ENCODE measurements at places on chromosomes 1 and 21.

GRCh38 chr1:205091043-205091740 is 6.9 kb upstream of the TMEM81 start:
- DNase-seq, result no peak

- DNase-seq, result no peak
These were observed 54.1 kb downstream of the IGSF21 start for GRCh38 chr1:18161690-18162089.

- DNase-seq, result no peak
These were observed 1.6 kb upstream of the KCND3 start for GRCh38 chr1:111990878-111991718.

DNA sequence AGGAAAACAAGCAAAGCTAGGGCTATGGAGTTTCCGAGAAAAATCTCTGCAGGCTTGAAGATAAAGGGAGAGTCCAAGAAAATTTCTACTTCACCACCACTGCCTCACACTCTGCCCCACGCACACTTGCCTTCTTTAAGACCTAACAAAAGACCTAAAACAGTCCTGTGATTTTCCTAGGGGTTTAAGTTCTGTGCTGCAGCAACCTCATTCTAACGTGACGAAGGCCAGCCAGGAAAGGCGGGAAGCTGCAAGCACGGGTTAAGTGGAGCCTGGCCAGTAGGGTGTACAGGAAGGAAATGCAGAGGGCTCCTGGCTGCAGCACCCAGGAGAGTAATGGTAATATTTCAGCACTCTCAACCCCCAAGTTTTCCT is 1.5 kb downstream of the SPATA6 start:
- DNase-seq, result no peak

DNA sequence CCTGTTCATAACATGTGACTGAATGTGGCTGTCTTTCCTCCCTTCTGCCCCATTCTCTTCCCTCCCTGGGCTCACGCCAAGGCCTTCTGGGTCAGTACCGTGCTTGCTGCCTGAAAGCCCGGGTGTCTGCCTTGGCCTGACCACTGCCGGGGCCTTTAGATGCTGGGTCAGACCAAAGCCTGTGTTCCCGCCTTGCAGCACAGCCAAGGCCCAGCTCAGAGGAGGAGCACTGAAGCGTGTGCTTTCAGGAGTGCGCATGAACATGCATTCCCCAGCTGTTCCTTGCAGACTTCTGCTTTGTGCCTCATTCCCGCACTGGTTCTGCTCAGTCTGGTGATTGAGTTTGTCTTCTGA is 27.0 kb upstream of the SARS1 start:
- no peak for DNase-seq

DNA sequence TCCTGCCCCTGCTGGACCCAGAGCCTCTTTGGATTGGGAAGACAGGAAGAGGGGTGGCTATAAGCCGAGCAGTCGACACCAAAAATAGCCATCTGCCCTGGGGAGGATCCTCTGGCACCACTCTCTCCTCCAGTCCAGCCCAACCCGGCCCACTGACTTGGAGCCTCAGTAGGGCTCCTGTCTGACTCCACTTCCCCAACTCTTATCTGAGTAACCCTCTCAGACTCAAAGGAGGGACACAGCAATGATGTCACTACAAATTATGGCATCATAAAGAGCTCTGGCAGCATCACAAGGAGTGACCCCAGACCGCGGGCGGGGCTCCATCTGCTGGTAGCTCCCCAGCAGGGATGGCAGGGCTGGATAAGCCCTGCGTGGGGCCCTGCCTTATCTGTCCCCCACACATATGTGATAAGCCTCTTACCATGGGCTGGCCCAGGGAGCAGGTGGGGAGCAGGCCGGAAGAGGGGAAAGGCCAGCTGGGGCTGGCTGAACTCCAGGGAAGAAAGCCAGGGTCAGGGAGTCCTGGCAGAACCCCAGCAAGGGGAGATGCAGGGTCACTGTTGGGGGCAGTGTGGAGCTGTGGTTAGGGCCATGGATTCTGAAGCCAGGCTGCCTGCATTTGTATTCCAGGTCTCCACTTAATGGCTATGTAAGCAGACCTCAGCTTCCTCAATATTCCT is 4.6 kb upstream of the SLC6A9 start:
- DNase-seq, result no peak

DNA sequence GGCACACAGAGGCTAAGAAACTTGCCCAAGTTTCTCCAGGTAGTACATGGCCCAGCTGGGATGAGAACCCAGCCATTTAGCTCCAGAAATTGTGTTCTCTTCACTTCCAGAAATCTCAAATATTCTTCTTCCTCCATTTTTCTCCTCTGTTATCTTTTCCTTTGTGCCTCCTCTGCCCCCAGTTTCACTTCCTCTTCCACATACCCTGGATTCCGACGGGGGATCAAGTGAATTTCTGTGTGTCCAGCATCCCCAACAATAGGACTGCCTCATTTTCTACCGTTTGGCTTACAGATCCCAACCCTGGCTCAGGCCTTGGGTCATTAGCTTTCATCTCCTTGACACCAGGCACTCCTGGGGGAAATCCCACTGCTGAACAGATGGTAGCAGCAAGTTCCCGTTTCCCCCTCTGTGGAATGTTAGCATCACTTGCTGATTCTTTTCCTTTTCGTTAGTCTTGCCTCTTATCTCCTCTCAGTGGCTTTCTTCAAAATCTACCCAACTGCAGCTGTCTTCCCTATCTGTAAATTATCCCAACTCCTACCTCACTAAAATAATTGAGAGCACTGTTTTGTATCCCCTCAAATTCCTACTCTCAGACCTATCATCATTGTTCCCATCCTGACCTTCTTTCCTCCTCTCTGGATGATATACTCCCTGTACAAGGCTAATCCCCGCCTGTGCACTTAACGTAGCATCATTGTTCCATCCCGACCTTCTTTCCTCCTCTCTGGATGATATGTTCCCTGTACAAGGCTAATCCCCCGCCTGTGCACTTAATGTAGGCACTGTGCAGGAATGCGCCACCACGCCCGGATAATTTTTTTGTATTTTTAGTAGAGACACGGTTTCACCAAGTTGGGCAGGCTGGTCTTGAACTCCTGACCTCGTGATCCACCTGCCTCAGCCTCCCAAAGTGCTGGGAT is 36.5 kb downstream of the SCCPDH start:
- DNase-seq, result no peak

GRCh38 chr1:21664806-21665588 is 4.2 kb downstream of the RAP1GAP start:
- DNase-seq, result no peak

DNA sequence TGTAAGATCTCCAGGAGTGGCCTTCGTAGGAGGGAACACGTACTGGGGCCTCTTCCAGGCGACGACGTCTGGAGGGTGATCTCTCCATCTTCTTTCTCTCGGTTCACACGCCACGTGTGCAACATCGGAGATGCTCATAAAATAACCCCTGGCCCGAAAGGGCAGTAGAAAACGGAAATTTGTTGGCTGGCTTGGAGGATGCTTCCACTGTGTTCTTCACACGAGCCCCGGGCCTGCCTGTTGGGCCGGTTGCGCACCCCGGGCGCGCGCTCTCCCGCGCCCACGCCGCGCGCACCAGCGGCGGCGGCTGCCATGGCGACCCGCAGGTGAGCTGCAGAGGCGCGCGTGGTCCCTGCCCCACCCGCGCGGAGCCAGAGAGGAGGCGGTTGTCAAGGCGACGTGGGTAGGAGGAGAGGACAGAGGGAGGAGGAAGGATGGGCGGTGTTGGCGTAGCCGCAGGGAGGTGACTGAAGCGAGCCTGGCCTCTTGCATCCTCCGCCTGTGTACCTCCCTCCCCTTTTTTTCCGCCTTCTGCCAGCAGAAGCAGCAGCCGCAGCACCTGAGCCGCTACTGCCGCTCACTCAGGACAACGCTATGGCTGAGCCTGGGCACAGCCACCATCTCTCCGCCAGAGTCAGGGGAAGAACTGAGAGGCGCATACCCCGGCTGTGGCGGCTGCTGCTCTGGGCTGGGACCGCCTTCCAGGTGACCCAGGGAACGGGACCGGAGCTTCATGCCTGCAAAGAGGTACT is at the start of gene ELAPOR1:
TSS of gene ELAPOR1 (plus strand) at position 526 of the 752 bp plus-strand sequence. CDS start at position 595, 69 bp downstream.
- DNase-seq, result peak; percentile 76

DNA sequence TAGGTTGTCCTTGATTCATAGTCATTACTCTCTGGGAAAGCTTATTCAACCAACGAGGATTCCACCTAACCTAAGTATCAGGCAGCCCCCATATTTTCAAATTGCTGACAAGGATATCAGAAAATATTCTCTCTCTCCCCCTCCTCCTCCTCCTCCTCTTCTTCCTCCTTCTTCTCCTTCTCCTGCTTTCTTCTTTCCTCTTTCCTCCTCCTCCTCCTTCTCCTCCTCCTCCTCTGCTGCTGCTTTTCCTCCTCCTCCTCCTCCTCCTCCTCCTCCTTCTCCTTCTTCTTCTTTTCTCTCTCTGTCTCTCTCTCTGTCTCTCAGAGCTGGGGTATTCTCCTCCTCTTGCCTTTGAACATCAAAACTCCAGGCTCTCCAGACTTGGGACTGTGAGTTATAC is 2.5 kb upstream of the IGSF9 start:
- no peak for DNase-seq

GRCh38 chr1:178155481-178156255 is 61.8 kb downstream of the RASAL2 start:
- no peak for DNase-seq

DNA sequence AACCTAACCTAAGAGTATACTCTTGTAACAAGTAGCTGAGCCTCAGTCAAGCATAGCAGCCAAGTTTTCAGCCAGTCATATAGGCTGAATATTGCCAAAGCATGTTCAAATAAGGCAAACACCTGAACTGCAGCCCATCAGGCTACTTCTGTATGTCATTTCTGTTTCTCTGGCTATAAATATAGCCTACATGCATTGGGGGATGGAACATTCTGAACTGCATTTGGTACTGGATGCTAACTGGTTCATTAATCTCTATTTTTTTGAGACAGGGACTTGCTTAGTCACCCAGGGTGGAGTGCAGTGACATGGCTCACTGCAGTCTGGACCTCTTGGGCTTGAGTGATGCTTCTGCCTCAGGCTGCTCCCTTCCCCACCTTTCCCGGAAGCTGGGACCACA is 37.3 kb downstream of the MAST2 start:
- no peak for DNase-seq

DNA sequence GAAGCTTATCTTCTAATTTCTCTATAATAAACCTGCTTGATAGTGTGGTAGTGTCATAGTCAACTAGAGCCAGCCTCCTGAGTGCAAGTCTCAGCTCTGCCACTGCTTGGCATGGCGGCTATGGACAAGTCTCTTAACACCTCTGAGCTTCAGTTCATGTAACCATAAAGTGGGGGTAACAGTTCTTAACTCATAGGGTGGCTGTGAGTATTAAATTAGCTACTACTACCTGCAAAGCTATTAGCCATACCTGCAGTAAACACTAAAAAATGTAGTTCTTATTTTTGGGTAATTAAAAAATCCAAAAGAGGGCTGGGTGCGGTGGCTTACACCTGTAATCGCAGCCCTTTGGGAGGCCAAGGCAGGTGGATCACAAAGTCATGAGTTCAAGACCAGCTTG is 2.2 kb upstream of the CDC42 start:
- DNase-seq, result no peak

- no peak for DNase-seq
These were observed 154.1 kb downstream of the CLIC6 start for GRCh38 chr21:34822942-34823341.

- DNase-seq, result no peak
These were observed 593.3 kb downstream of the MATN1 start for GRCh38 chr1:30130099-30130498.

DNA sequence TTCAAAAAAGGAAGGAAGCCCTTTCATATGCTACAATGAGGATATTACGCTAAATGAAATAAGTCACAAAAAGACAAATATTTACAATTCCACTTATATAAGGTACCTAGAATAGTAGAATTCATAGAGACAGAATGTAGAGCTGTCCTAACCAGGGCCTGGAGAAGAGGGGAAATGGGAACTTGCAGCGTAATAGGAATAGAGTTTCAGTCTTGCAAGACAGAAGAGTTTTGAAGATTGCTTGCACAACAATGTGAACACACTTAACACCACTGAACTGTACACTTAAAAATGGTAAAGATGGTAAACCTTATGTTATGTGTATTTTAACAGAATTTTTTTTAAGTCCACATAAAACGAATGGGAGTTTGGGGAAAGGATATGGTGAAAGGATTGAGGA is 2.9 kb downstream of the CD1B start:
- DNase-seq, result no peak

DNA sequence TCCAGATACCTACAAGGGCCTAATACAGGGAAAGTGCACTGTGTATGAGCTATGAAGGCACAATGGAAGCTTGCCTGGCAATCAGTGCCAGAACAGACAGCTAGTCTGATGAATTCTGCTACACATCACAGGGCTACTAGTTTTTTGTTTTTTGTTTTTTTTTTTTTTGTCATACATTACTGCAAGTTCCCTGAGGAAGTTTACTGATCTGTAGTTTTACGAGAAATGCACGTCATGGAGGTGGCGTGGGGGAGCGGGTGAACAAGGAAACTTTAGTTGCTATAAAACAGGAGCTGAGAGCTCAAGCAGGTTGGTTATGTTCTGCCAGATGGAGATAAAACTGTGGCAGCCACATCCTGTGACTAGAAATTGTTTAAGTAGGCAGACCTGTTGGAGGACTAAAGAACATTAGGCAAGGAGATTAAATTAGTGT is 17.7 kb downstream of the PTPRC start:
- DNase-seq, result peak; percentile 60

GRCh38 chr1:158400871-158401270 is 1.6 kb upstream of the OR10T2 start:
- DNase-seq, result no peak

GRCh38 chr1:85134583-85135391 is 66.0 kb downstream of the SYDE2 start:
- no peak for DNase-seq

DNA sequence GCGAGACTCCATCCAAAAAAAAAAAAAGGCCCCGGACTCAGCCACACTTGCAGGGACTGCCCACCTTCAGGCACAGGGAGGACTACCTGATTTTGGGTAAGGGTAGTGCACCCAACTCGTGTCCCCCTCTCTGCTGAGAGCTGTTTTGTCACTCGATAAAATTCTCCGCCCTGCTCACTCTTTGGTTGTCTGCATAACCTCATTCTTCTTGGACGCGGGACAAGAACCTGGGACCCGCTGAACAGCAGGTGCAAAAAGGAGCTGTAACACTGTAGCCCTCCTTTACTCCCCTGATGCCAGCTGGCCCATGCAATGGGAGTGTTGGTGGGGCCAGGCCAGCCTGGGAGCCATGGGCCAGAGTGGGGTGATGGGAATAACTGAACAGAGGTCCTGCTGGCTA is 10.6 kb downstream of the S100B start:
- DNase-seq, result no peak

GRCh38 chr21:42491328-42491727 is 4.7 kb downstream of the RSPH1 start:
- no peak for DNase-seq

DNA sequence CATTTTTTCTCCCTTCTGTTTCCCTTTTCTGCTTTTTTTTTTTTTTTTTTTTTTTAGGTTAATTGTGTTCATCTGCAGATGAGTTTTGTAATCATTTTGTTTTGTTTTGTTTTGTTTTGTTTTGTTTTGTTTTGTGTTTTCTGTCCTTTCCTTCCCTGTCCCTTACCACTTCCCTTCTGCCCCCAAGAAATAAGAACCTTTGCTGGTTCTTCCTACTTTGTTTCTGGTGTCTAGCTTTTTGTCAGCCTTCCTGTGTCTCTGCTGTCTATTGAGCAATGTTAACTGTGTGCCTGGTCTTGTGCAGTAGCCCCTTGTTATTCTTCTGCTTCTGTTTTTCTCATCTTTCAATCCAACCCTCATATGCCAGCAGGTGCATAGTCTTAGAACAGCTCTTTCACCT is 46.0 kb downstream of the MPZL1 start:
- no peak for DNase-seq

Measured in activated T-cell treated with anti-CD3 and anti-CD28 coated beads for 1 hour (primary cell).